Hippocampal formation (tissue), 2 donors: ENCODE measurements at places on chromosomes 2 and 18.

- no peak for DNase-seq
These were observed 35.4 kb downstream of the PROC start for GRCh38 chr2:127453392-127454171.

GRCh38 chr18:48402953-48403352, 6.2 kb downstream of the ZBTB7C start:
- DNase-seq: no peak

DNA sequence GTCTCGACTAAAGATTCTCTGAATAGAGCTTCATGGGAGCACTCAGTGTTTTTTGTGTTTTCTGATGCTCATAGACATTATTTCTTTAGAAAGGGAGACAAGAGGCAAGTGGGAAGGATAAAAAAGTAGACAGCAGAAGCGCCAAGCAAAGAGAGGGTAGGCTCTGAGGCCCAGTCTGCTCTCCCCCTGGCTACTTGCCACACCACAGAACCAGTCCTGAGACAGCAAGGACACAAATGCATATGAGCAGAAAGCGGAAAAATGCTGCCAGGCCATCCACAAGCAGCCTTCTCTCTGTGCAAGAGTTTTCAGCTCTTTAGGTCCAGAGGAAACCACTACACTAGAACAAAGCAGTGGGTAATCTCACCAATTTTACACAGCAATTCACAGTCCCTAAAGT, 285.4 kb downstream of the ZNF521 start:
- DNase-seq: no peak

GRCh38 chr2:28510184-28510583, 14.3 kb downstream of the PLB1 start:
- no peak for DNase-seq

- DNase-seq: no peak
These were observed 196.1 kb downstream of the MGAT5 start for GRCh38 chr2:134449751-134450513.

DNA sequence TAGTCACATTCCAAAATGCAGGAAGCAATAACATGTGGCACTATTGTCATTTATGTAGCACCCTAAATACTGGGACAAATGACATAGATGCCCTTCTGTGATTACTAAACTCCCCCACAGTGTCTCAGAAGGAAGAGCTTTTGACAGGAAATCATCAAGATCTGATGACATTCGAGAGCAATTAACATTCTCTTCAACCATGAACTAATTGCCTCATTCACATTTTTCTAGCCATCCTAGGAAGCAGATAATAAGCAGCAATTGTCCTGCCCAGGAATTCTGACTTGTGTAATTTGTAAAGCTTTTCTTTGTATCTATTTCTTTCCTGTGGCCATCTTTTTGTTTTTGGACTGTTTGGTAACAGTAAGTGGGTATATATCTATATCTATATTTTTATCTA, 292.6 kb downstream of the TGIF1 start:
- DNase-seq: no peak

- no peak for DNase-seq
These were observed 128.0 kb upstream of the MAP3K20 start for GRCh38 chr2:172947461-172948153.

DNA sequence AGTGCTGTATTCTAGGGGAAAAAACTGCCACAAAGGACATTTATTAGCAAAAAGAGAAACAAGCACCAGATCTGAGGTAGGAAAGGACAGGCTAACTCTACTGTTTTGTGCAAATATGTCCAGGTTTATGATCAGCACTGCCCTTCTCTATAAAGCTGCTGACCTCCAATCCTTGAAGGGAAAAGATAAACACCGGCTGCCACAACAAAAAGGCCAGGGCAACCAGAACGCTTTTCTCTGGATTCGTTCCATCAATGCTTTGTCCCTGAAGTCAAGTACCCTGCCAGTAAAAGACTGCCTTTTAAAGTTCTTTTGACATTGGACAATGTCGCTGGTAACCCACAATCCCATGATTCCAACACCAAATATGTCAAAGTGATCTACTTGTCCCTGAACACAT, 21.0 kb downstream of the SMAD2 start:
- DNase-seq: no peak

DNA sequence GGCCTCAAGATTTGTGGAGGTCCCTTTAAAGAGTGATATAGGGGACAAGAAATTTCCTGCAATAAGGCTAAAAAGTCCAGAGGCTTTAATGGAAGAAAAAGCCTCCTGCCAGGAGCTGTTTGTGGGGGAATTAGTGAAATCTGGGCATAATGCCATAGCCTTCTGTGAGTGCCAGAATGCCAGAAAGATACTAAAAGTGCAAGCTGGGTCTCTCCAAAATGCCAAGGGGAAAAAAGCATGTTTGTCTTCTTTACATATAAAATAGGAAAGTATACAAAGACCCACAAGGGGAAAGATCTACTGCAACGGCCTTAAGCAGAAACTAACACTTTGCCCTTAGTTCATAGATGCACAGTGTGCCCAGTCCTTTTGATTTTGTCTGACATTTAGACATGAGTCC, 647.7 kb upstream of the ZNF804A start:
- no peak for DNase-seq

DNA sequence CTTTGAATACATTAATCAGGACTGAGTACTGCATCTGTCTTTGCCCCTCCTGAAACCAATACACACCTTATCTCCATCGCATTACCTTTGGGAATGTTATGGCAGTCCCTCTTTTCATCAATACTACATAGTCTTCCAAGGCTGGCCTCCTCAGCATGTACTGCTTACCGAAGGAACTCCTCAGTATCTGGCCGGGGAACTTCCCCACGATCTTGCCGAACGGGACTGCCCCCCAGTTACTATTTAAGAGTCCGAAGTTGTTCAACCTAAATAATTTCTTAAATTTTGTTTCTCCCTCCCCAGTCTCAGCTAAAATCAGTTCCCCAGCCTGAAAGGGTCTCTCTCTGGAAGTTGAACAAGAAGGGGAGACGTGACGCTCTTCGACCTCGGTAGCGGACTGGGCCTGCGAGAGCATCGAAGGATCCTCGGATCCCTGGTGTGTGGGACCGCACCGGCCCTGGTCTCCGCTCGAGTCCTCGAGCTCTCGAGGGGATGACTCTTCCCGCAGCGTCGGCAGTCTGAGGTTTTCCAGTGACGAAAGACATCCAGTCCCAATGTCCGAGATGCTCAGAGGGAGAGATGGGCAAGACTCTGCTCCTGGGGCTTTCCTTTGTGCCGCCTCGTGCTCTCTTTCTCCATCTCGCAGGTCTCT, 489 bp downstream of the TRMT61B start:
- DNase-seq: no peak

DNA sequence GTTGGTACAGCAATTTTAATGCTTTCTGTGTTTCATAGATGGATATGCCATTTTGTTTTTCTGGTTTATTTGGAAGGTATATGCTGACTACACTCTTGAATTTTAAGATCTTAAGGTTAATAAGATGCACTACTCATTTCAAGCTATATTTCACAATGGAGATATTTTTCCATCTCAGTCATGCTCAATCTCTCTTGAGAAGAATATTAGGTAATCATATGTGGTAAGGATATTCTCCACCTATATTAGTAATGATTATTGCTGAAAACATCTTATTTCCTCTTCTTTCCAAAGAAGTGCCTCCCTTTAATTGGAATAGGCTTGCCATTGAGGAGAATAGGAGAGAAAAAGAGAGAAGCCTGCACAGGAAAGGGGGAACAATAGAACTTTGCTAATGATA, 40.1 kb downstream of the EPB41L3 start:
- DNase-seq: no peak

GRCh38 chr2:47501374-47502200, 98.6 kb downstream of the MSH2 start:
- DNase-seq: no peak

GRCh38 chr18:24656050-24656449, 195.6 kb downstream of the HRH4 start:
- DNase-seq: no peak

- DNase-seq: peak; percentile 29
These were observed 68.5 kb downstream of the EPB41L3 start for GRCh38 chr18:5475267-5475666.

- DNase-seq: no peak
These were observed 94.7 kb downstream of the ANKRD44 start for GRCh38 chr2:197215748-197216360.
